ENCODE measurements at places on chromosomes 4 and X.

- DNase-seq = peak; percentile 65
Measured at GRCh38 chr4:1055721-1056590, 44.5 kb downstream of the FGFRL1 start.

GRCh38 chr4:91330555-91331137 lies 973.1 kb upstream of the GRID2 start:
- no peak for DNase-seq

- no peak for DNase-seq
Measured at GRCh38 chr4:124288706-124289486, 423.6 kb downstream of the ANKRD50 start.

GRCh38 chrX:100643956-100644860 lies at the start of gene SRPX2:
TSS of gene SRPX2 (plus strand) at chrX:100644199. CDS start at chrX:100646323, 2,124 bp downstream.
- DNase-seq = peak; percentile 82

DNA sequence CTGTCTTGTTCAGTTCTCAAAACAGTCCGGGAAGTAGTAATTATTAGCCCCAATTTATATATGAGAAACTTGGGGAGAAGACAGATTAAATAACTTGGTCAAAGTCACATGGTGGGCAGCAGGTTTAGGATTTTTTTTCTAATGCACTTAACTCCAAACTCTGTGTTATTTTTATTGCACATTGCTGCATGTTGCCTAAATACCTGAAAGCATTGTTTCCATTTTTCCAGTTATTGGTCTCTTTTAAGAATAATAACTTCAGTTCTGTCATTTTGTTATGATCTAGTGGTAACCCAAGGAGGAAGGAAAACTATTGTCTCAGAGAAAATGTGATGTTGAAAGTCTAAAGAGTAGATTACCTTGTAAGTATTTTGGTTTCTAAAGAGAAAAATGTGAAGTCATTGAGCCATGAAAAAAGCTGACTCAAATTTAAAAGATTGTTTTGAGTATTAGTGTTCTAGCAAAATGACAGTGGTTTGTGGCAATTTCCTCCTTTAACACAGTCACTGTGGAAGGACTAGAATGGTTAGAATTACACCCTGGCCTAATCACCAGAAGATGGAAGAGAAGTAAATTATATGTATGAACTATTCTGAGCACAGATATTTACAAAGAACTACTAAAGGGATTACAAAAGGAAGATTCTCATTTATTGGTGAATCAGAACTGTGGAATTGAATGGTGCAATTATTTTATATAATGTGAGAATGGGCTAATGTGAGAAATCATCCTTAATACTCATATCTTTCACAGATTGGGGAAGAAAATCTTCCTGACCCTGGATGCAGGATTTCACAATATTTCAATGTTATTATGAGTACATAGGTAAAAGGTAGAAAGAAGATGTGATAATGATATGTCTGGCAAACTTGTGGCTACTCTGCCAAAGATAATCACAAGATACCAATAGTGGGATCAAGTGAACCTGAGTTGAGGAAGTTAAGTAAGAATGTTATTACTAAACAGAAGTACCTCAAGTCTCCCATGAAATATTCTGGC lies 21.7 kb upstream of the CXCL8 start:
- peak; percentile 72 for DNase-seq

- peak; percentile 34 for DNase-seq
Measured at GRCh38 chr4:81883530-81884450, 412.1 kb upstream of the RASGEF1B start.

- DNase-seq = no peak
Measured at GRCh38 chrX:640641-641040, 10.1 kb downstream of the SHOX start.

- peak; percentile 31 for DNase-seq
Measured at GRCh38 chr4:56183344-56183959, 203.8 kb downstream of the AASDH start.

DNA sequence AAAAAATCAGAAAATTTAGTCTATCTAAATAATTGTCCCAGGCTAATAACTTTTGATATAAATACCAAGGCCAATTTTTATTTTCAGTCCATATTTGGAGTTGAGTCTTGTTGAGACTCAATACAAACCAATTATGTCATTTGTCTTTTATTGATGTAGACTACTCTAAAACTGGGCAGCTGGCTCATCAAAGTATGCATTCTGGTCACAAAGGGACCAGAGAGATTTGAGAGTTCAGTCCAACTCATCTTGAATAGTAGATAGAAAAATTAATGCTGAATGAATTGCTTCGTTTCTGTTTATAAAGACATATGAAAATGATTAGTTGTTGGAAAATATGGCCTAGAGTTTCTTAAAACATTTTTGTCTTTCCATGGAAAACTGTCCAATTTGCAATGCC lies 412.5 kb upstream of the KLHL4 start:
- no peak for DNase-seq

GRCh38 chr4:85788604-85789003 lies 313.7 kb downstream of the ARHGAP24 start:
- no peak for DNase-seq

- no peak for DNase-seq
Measured at GRCh38 chr4:120801137-120801758, 121.3 kb downstream of the PRDM5 start.

GRCh38 chrX:68431836-68432235 lies 1.5 kb downstream of the OPHN1 start:
- no peak for DNase-seq

DNA sequence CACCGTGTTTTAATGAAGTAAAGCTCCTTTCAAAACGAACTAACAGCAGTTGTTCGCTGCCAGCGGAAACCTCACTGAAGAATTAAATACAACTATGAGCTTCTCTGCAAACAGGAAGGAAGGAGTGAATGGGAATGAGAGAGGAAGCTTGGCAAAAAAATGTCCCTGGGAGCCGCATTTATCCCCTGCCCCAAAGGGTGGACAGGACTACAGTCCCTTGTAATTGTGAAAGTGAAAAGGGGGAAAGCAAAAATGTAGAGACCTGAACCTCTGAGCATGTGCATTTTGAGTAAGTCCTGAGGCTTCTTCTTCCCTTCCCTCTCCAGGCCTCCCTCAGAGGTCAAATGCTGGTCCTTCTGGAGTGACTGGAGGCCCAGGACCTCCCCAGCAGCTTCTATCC lies 53.8 kb upstream of the BMP2K start:
- no peak for DNase-seq

- DNase-seq = no peak
Measured at GRCh38 chrX:1261285-1261684, 7.3 kb upstream of the CSF2RA start.

DNA sequence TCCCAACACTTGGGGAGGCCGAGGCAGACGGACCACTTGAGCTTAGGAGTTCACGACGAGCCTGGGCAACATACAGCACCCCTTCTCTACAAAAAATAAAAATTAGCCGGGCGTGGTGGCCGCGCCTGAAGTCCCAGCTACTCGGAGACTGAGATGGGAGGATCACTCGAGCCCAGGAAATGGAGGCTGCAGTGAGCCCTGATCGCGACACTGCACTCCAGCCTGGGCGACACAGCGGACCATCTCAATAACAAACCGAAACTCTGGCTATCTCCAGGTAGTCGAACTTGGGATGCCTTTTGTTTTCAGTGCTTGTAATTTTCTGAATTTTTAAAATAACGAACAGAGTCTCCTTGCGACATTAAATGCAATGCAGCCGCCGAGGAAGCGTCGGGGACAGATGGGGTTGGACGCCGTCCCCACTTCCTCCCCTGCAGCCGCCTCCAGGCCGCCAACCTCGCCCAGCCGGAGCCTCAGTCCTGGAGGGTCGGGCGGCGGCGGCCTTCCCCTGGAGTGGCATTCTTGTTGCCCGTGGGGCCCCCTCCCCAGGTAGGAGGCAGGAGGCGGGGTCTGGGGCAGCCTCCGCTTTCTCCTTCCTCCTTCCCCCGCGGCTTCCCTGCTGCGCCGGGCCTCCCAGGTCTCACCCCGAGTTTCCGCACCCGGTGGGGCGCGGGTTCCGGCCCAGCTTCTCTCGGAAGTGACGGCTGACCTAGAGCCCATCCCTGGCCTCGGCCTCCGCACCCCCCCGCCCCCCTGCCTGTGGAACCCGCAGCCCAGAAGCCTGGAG lies 14.6 kb downstream of the HMX1 start:
- peak; percentile 16 for DNase-seq

GRCh38 chrX:148441387-148441786 lies 59.0 kb upstream of the AFF2 start:
- no peak for DNase-seq

- DNase-seq = no peak
Measured at GRCh38 chr4:59314637-59315036, 1885.5 kb upstream of the ADGRL3 start.

DNA sequence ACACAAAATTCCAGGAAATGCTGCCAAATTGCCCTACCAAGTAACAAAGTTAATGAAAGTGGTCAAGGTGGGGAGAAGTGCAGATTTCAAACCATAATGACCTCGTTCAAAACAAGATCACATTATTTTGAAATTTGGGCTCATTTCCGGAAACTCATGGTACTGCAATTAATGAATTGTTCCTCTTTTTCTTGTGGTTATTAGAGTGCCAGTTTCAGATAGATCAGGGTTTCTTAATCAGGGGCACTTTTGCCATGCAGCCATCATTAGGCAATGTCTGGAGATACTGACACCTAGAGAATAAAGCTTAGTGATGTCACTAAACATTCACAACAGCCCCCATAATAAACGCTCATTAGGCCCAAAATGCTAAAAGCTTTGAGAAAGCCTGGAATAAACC lies 381.5 kb upstream of the GALNT7 start:
- DNase-seq = peak; percentile 54

Measured in suppressor macrophage treated with lipopolysaccharide for 1 hour (primary cell).